Right renal pelvis (tissue), 4 donors: ENCODE measurements at places on chromosomes 2 and 18.

DNA sequence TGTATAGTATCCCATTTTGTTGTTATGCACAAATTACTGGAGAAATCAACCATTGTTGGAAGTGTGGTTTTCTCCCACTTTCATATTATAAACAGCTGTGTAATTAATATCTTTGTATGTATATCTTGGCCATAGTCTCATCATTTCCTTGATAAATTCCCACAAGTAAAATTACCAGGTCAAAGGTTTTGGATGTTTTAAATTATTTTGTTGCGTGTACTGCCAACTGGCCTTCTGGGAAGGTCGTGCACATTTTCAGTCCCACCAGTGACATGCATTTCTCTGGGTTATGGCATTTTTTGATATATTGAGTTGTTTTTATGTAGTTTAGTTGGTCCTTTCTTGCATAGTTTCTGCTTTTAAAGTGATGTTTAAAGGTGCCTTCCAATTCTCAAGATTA is 41.5 kb downstream of the TSHZ1 start:
- no peak for DNase-seq

DNA sequence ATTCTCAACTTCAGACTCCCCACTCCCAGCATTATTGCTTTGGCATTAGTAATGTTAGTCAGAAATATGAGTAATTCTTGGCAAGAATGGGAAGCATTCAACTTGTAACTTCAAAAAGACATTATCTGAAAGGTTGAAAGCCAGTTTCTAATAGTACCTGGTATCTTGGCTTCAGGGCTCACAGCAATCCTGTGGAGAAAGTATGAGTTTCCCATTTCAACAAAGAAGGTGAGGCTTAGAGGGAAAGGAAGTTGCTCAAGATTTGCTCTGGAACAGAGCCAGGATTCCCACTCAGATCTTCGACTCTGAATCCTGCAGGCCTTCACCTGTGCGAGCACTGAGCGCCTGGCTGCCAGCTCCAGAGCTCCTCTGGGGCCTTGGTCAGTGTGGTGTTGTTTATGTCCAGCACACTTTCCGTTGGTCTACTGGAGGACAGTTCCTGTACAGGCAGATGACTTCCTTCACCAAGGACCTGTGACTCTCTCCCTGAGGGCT is 136.1 kb downstream of the MCFD2 start:
- no peak for DNase-seq

DNA sequence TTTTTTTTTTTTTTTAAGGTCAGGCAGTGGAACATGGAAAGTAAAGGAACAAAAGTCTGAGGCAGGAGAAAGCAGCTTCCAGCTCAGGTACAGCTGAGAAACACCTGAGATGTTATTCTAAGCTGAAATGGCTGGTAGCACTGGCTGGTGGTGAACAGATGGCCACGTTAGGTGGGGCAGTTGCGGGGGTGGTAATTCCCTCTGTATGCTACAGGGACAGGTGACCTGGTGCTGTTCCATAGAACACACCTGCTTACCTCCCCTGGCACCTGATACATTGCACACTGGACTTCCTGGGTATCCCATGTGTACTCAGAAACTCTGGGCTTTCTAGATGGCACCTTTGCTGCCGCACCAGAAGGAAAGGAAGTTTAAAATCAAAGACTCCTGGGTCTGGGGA is 333.3 kb downstream of the SLC8A1 start:
- DNase-seq = no peak

DNA sequence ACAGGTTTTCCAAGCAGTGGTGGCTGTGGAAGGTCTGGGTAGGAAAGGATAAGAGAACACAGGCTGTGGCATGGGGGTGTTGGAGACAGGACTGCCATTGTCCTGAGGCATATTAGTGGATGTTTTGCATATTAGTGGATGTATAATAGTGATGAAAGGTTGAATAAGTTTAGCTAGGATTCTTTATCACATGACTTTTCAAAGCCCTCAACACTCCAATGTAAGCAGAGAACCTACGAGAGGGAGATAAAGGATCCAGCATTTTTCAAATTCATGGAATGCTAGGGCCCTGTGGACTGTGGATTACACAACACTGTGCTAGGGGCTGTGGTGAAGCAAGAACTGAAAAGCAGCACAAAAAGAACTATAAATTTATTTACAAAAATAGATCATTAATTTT is 63.2 kb downstream of the POLE4 start:
- no peak for DNase-seq

- DNase-seq = no peak
Measured at GRCh38 chr2:60827369-60827768, 54.0 kb upstream of the REL start.
